HCEC 1CT (cell line): ENCODE measurements at places on chromosomes 3 and 15.

- no peak for DNase-seq
Observed at GRCh38 chr15:98425173-98425572, 223.2 kb upstream of the IGF1R start.

DNA sequence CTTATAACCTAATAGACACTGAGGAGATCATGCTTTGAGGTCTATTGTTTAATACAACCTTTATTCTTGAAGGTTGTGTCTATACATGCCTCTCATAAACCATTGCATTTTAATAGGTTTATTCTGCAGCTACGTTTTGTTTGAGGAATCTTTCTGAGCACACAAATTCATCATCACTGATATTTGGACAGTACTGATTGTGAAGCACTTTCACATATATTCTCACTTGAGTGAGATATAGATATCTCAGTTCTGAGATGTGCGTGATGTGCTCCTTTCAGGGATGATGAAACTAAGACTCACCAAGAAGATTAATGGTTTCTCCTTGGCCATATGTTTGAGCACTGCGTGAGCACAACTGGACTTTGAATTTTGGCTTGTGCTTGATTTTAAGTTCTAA, 374.4 kb downstream of the LPP start:
- DNase-seq = no peak

DNA sequence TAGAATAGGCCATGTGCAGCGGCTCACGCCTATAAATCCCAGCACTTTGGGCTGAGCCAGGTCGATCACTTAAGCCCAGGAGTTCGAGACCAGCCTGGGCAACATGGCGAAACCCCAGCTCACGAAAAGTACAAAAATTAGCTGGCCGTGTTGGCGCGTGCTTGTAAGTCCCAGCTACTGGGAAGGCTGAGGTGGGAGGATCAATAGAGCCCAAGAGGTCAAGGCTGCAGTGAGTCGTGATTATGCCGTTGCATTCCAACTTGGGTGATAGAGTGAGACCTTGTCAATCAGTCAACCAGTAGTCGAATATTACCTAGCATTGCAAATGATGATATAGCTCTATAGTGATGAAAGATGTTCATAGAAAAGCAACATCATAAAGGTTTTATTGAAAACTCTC, 51.9 kb downstream of the USP8 start:
- no peak for DNase-seq

- no peak for DNase-seq
Observed at GRCh38 chr3:195253923-195254432, 17.0 kb downstream of the XXYLT1 start.

DNA sequence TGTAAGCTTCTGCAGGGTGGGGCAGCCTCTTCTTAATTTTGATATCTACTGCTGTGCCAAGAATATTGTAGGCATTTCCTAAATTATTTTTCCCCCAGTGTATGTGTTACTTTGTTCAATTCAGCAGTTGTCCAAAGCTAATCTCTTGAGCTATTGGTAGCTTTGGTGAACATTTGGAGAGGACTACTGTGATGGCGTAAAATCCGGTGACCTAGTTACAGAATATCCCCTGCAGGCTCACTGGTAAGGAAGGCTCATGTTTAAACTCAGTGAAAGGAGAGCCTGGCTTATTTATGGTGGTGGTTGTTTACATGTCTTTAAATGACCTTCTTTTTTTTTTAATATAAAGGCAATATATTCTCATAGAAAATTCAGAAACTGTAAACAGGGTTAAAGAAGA, 105.6 kb downstream of the LPP start:
- no peak for DNase-seq

- DNase-seq = no peak
Observed at GRCh38 chr3:143354342-143354741, 234.8 kb downstream of the CHST2 start.

GRCh38 chr3:126715432-126715831, 11.4 kb downstream of the CHCHD6 start:
- DNase-seq = no peak

GRCh38 chr15:91237445-91237844, 137.4 kb downstream of the SV2B start:
- no peak for DNase-seq

DNA sequence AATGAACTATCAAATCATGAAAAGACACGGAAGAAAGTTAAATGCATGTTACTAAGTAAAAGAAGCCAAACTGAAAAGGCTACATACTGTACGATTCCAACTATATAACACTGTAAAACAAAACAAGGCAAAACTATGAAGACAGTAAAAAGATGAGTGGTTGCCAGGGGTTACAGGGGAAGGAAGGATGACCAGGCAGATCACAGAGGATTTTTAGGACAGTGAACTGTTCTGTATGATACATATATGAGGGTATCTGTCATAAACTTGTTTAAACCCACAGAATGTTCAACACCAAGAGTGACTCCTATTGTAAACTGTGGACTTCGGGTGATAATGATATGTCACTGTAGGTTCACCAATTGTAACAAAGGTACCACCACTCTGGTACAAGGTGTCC, 60.6 kb downstream of the CHSY1 start:
- peak; percentile 37 for DNase-seq

DNA sequence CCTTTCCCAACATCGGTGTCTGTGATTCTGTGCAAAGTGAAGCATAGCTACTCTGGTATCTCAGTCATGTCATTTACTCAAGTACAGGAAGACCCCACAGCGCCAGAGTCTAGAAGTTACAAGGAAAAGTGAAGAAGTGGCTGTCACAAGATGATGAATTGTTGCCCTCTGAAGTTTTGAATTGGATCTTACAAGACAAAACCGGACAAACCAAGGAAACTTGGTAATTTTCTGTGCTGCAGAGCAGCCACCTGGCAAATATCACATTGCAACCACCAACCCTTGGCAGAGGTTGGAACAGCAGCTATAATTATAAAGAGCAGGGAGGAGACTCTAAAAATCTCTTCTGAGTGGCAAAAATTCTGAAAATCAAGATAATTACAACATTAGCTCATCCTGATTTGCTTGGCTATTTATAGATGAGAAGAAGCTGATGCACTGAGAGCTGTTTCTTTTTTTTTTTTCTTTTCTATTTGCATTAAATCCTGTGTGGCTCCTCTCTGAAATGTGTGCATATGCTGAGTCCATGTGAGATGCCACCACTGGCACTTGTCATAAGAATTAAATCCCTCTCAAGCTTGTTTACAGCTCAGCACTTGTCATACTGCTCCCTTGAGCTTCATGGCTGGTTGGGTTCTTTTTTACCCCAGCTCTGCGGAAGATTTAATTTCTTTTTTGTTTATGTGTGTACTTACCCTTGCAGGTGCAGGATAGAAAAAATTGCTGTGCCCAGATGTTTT, 68.0 kb upstream of the MNS1 start:
- DNase-seq = no peak

- no peak for DNase-seq
Observed at GRCh38 chr3:167872941-167873340, 137.4 kb downstream of the SERPINI1 start.

GRCh38 chr15:76286271-76286879, 24.9 kb downstream of the ETFA start:
- no peak for DNase-seq

- no peak for DNase-seq
Observed at GRCh38 chr3:122727766-122728165, 47.1 kb downstream of the PARP14 start.

DNA sequence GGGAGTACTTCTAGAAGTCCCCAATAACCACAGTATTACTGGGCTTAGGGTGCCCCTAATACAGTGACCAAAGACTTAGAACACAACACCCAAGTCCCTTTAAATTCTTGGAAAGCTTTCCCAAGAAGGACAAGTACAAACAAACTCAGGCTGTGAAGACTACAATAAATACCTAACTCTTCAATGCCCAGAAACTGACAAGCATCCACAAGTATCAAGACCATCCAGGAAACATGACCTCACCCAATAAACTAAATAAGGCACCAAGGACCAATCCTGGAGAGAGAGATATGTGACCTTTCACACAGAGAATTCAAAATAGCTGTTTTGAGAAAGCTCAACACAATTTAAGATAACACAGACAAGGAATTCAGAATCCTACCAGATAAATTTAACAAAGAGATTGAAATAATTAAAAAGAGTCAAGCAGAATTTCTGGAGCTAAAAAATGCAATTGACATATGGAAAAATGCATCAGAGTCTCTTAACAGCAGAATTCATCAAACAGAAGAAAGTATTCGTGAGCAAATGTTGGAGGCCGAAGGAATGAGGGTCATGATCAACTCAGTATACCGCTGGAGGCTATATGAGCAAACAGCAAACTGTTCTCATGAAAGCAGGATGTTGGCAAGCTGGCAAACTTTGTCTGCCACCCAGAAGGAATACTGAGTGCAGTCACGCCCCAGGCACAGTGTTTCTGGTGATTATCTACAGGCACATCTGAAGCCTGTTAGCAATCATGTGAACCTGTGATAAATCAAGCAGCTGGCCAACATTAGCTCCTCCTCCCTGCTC, 87.0 kb upstream of the NECTIN3 start:
- no peak for DNase-seq

- no peak for DNase-seq
Observed at GRCh38 chr3:144915202-144915601, 943.6 kb downstream of the DIPK2A start.

DNA sequence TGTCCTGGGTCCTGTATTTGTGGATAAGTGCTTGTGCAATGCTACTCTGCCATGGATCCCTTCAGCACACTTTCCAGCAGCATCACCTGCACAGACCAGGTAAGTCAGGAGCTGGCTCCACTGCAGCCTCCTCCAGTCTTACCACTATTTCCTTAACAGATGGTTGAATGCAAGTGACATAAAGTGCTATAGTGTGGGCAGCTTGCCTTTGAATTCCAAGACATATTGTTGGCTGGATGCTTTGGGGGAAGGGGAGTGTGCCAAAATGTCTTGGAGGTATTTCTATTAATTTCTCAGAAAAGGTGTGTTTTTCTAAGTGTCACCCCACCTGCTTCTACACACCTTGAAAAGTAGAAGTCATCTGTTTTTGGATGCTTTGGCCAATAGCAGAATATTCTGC, 352.2 kb upstream of the SUCLG2 start:
- no peak for DNase-seq
